Foreskin melanocyte (primary cell): ENCODE measurements at places on chromosomes 11 and 22.

GRCh38 chr11:33634291-33634834, 66.3 kb downstream of the C11orf91 start:
- no peak for DNase-seq

- peak; percentile 90 for DNase-seq
These were observed 593.2 kb downstream of the INSC start for GRCh38 chr11:15707971-15708370.

GRCh38 chr11:77471558-77472193, 2.2 kb downstream of the PAK1 start:
- peak; percentile 12 for DNase-seq

DNA sequence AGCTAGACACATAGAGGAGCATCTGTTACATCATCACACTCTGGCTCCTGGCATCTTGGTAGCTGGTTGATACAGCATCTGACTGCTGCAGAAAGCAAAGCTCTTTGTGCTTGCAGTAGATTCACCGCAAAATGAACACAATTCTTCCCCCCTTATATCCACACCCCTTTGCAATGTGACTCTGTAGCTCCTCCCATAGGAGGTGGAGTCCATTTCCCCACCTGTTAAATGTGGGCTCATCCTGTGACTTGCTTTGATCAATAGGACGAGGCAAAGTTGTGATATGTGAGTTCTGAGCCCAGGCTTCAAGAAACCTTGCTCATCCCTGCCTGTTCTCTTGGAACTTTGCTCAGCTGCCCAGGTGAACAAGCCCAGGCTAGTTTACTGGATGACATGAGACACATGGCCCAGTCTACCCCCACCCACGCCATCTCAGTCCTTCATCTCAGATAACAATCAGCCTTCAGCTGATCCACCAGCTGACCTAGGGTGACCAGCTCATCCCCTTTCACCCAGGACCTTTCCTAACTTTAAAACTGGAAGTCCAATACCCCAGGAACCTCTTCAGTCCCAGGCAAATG, 272.2 kb downstream of the TENM4 start:
- DNase-seq, result no peak

DNA sequence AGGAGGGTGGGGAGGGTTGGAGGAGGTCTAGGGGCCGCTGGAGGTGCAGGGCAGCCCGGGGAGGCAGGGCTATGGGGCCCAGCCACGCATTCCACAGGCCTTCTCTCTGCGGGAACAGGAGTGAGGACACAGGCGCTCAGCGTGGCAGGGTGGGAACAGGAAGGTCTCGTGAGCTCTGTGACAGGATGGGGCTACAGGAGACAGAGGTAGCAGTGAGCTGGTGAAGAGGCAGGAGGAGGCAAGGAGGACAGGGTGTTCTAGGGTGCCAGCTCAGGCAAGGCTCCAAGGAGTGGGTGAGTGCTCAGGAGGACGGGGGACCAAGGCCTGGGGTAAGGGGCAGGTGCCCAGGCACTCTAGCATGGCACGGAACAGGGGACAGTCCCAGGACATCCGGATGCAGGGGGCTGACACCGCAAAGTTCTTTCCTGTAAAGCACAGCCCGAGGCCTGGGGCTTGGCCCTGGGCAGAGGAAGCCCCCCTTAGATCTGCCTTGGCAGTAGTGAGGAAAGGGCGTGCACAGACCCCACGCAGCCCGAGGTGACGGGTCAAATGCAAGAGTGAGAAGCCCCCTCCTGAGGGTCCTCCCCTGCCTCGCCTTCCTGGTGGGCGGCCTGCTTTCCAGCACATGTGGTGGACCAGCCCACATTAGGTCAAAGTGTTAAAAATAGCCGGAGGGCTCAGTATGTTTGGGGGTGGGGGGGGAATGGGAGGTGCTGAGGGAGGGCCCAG, 4.7 kb upstream of the NEAT1 start:
- peak; percentile 23 for DNase-seq

DNA sequence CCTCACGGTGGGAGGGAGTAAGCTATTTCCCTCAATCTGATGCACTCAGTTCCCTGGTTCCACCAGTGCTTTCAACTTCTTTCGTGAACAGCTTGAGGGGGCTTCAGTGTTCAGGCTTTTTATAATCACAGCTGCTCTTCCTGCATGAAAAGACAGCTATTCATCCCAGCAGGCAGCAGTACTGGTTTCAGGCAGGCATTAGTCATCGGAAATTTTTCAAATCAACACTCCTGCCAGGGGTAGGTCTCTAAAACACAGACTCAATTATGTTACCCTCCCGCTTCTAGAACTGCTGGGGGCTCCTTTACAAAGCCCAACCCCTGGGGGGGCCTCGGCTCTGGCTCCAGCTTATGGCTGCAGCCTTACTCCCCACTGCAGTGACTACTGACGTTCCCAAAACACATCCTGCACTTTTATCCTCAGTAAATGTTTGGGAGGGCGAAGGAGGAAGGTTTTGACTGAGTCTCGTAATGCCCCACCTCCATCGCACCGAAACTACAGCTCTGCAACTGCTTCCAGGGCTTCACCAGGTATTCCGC, 5.8 kb downstream of the POLDIP3 start:
- DNase-seq, result peak; percentile 93

DNA sequence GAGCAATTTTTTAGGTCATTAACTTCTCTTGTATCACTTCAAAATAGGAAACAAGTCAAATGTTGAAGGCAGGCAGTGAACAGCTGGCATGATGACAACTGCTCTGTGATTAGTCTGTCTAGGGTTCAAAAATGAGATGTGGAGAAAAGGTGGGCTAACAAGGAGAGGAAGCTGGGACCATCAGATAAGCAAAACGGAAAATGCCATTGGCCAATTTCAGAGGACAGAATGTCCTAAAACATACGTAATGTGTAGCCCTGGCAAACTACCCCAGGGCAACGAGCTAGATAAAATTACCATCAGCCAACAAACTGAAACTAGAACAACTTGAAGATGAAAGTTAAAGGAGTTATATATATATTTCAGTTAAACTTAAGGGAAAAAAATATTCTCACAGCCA, 93.2 kb downstream of the RELT start:
- DNase-seq, result no peak

- no peak for DNase-seq
These were observed 667 bp downstream of the DGCR6L start for GRCh38 chr22:20319041-20319744.

GRCh38 chr11:126870021-126870420, 130.5 kb downstream of the KIRREL3 start:
- peak; percentile 5 for DNase-seq

- no peak for DNase-seq
These were observed 187.0 kb downstream of the DSCAML1 start for GRCh38 chr11:117610045-117610444.

GRCh38 chr11:85961930-85962363, 106.8 kb downstream of the CCDC83 start:
- DNase-seq, result no peak

DNA sequence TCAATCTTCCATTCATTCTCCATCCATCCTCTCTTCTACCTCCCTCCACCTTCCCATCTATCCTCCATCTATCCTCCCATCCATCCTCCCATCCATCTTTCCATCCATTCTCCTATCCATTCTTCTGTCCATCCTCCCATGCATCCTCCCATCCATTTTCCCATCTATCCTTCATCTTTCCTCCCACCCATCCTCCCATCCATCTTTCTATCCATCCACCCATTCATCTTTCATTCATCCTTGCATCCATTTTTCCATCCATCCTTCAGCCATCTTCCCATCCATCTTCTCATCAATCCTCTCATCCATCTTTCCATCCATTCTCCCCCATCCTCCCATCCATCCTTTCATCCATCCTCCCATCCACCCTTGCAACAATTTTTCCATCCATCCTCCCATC, 27.5 kb downstream of the IGLL1 start:
- DNase-seq, result no peak

GRCh38 chr11:117704395-117705100, 92.5 kb downstream of the DSCAML1 start:
- DNase-seq, result no peak

- no peak for DNase-seq
These were observed 33.4 kb downstream of the FDX1 start for GRCh38 chr11:110463153-110463552.

- DNase-seq, result no peak
These were observed 11.5 kb upstream of the YWHAH start for GRCh38 chr22:31932863-31933262.

GRCh38 chr11:1343391-1344055, 34.1 kb upstream of the TOLLIP start:
- no peak for DNase-seq

GRCh38 chr11:116294630-116295029, 478.2 kb downstream of the BUD13 start:
- DNase-seq, result no peak

DNA sequence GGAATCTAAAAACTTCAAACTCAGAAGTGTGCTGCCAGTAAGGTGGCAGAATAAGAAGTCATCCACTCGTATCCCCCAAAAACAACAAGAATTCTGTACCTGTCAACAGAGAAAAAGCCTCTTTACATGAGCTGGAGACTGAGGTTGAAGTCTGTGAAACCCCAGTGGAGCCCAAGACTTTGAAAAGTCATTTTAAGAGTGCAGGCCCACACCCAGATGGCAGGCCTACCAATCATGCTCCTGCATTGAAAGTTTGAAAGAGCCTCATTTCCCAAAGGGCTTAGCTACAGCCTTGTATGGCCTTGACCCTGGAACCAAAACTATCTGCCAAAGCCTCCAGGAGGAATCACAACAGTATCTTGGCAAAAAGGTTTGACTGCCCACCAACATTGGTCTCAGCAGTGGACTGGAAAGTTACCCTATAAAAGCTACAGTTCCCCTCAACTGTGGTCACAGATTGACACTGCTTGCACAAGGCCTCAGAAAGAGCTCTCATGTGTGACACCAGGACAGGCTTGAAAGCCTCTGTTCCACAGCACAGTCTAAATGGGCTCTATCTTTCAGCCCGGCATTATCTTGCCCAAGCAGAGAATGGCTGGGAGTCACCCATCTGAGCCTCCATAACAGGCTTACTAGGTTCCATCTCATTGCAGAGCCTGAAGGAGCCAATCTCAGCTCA, 47.7 kb downstream of the SLC22A9 start:
- DNase-seq, result no peak

- DNase-seq, result no peak
These were observed 36.9 kb upstream of the BIRC3 start for GRCh38 chr11:102280245-102280833.

DNA sequence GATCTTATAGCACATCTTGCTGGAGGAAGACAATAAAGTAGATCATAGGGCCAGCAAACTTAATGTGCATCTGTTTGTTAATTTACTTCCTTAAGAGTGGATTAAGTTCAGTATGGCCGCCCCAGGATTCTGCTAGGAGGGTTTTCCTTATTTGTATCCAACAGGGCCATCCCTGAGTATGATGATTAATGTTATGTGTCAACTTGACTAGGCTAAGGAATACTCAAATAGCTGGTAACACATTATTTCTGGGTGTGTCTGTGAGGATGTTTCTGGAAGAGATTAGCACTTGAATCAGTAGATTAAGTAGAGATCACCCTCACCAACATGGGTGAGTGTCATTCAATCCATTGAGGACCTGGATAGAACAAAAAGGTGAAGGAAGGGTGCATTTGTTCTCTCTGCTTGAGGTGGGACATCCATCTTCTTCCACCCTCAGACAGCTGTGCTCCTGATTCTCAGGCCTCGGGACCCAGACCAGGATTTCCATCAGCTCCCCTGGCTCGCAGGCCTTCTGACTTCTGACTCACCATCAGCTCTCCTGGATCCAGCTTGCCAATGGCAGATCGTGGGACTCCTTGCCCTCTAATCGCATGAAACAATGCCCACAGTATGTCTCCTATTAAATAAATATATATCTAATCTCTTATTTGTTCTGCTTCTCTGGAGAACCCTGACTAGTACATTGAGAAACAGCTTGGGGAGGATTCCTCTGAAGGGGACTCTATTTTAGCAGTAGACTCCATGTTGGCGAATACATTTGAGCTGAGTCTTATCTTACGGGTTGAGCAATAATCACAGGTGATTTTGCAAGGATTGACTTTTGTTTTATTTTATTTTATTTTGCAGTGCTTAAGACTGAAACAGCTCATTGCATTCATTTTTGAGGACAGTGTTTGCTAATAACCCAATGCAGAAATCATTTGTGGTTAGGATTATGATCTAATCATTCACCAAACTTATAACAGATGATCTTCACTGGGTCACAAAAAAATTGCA, 9.0 kb upstream of the ZBTB44 start:
- no peak for DNase-seq

DNA sequence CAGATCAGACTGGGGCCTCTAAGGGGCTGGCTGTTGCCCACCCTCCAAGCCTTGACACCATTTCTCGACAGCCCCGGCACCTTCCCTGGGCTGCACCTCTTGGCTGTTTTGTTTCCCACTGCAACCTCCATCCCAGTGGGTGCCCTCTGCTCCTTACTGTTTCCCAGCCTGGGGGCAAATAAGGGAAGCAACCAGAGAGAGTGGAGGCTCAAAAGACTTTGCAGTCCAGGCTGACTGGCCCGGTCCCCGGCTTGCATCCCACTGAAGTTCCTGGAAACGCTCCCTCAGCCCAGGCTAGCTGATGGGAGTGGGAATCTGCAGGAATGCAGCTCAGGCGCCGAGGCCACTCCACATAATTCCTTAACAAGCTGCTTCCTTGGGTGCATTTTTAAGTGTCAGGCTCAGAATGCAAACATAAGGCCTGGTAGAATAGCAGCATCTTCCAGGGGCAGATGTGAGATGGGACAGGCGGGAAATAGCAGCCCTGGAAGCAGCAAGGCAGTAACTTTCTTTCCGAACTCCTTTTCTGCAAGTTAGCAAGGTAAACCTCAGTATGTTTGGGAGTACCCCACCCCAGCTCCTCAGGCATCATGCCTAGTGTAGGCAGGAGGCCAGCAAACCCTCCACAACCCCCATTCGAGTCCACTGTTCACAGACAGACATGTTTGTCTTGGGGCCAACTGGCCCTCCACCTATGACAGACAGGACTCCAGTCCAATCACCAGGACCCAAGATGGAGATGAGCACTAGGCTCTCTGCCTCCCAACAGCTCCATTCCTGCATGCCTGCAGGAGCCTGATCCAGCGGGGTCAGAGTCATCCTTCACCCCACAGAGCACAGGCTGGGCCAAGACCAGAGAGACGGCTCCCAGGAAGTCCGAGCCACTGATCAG, 39.3 kb downstream of the RPL27A start:
- DNase-seq, result no peak

GRCh38 chr11:114001416-114001815, 26.5 kb downstream of the HTR3A start:
- no peak for DNase-seq

- DNase-seq, result peak; percentile 75
These were observed 26.3 kb downstream of the RGL4 start for GRCh38 chr22:23716811-23717801.
